Cerebellar nuclear complex (tissue), 1 donor: ENCODE measurements at places on chromosomes 3 and 15.

DNA sequence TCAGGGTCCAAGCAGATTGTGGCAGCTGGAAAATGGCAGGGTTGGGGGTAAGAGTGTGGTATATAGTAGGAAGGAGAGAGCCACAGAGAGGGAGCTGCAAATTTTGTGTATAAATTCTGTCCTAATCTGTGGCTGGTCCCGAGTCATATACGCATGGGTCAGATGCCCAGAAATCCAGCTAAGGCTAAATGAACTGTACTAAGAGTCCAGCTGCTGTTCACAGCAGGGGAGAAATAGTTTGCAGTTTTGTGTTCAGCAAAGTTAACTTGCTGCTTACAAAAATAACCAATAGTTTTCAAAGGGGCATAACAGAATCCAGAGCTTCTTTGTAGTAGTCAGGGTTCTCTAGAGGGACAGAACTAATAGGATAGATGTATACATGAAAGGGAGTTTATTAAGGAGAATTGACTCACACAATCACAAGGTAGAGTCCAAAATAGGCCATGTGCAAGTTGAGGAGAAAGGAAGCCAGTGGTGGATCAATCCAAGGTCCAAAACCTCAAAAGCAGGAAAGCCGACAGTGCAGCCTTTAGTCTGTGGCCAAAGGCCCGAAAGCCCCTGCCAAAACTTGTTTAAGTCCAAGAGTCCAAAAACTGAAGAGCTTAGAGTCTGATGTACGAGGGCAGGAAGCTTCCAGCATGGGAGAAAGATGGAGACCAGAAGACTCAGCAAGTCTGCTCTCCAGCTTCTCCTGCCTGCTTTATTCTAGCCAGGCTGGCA lies 146.1 kb upstream of the KBTBD8 start:
- no peak for DNase-seq

- no peak for DNase-seq
Measured at GRCh38 chr15:85832394-85832793, 37.7 kb upstream of the KLHL25 start.

DNA sequence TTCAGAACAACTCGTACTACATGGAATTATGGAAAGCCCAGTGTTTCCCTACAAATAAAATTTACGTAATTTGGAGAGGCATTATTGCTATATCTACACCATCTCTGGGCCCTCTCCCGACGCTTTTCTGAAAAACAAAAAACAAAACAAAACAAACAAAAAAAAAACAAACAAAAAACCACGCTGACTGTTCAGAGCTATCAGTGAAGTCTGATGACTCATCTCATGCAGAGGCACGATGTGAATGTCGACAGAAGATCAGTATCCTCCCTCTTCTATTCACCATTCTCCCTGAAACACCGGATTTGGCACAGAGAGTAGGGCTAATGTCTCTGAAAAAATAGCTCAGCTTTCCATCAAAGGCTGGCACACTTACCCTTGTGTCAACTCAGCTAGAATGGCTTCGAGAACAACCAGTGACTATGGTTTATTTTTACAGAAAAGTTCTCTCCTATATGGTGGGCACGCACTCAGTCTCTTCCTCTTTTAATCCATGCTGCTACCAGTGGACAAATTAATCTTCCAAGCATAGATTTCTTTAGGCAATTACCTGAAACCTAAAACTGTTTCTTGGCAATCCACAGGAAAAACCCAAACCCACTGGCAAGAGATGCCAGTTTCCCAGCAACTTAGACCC lies 1.5 kb downstream of the CRBN start:
- DNase-seq, result no peak

DNA sequence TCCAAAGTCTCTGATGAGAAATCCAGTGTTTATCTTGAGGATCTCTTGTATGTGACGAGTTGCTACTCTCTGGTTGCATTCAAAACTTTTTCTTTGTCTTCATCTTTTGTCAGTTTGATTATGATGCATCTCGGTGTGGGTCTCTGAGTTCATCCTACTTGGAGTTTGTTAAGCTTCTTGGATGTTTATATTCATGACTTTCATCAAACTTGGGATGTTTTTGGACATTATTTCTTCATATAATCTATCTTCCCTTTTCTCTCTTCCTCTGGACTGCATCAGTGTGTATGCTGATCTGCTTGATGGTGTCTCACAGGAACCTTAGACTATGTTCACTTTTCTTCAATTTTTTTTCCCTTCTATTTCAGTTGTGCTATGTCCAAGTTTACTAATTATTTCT lies 320.4 kb downstream of the TLE3 start:
- DNase-seq, result no peak

DNA sequence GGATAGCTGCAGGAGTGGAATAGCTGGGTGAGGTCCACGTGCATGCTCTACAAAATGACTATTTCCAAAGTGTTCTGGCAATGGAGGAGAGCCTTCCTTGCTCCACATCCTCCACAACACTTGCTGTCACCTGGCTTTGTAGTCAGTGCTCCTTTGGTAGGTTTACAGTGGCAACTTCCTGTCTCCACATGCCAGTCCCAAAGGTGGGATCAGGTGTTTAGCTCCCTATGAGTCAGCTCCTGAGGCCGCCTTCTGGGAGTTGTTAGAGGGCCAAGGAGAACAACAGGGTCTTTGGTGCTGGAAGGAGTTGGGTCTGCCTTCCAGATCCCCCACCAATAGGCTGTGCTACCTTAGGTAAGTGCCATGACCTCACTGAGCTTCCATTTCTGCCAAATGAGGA lies 15.3 kb upstream of the LIMD1 start:
- DNase-seq, result no peak

- no peak for DNase-seq
Measured at GRCh38 chr3:177522051-177522450, 324.8 kb upstream of the TBL1XR1 start.

- DNase-seq, result no peak
Measured at GRCh38 chr3:143590660-143591059, 257.6 kb downstream of the SLC9A9 start.

- no peak for DNase-seq
Measured at GRCh38 chr15:35933531-35933930, 387.6 kb upstream of the DPH6 start.

DNA sequence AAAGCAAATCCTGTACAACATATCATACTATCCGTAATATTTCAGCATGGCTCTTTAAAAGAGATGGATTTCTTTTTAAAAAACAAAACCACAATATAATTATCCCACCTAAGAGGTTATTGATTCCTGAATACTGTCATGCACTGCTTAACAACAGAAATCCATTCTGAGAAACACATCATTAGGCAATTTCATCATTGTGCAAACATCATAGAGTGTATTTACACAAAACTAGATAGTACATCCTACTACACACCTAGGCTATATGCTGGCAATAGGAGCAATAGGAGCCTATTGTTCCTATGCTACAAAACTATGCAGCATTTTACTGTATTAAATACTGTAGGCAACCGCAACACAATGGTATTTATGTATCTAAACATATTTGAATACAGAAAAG lies 242.0 kb downstream of the NEK10 start:
- DNase-seq, result no peak

DNA sequence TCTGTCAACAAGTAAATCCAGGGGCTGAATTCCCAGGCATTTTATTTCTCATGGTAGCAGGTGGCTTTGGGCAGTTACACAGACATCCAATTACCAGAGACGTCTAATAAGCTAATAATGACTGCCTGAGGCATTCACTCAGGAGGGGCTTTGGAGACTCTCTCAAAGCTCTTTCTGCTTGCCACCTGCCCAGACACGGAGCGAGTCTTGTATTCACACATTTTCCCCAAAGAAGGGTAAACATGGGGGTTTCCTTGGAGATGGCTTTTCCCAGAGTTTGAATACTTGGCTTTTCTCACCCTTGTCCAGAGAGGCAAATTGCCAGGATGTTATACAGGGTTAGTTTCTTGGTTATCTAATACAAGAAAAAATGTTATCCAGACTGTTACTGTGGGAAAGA lies 132.6 kb downstream of the DIPK2A start:
- no peak for DNase-seq

DNA sequence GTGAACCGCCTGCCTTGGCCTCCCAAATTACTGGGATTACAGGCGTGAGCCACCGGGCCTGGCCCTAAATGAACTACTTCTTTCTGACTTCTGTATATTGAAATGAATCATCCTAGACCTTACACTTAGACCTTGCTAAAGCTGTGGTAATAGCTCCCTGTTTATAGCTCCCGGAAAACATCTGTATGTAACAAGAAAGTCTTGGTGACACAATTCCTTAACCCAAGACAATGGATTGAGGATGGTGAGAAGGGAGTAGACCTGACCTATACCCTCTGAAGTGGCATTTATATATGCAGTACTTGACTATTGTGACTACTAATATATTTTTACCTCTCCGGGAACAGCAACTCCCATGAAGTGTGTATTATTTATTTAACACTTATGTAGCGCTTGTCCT lies 48.0 kb upstream of the TBL1XR1 start:
- DNase-seq, result no peak
